ENCODE measurements at places on chromosomes 12 and 14. TPM values are rescaled to one million over a fixed set of nuclear protein-coding genes. Genes with fewer than 3 reads are reported as not detected.
A peak's percentile ranks its signal among the peaks of the same experiment; 100 is the strongest.

DNA sequence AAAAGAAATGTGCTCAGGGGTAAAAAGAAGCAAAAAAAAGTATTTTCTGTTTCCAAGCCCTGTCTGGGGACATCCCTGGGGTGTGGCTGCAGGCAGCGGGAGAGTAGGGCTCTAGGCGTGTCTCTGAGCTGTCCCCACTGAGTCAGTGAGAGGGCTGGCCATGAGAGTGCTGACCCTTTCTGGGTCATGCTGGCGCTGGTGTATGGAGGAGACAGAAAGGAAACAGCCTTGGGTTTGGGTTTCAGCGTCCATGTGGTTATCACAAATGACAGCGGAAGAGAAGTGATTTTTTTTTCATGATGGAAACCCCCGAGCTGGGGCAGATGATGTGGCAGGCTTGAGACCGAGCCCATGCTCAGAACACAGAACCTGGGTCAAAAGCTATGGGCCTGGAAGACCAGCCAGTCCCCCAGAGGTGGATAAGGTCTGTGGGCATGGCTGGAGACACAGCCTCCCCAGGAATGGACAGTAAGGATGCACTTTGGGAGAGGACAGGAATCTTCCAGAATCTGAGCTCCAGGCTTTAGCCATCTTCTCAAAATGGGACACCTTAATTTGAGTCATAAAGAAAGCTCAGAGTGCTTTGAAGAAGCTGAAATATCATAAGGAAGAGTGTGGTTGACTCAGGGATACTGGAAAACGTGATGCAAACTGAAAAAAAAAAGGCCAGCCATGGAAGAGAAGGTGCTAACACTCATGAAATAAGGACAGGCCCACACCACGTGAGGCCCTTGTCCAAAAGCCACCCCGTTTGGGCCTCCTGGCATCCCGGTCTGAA lies 36.2 kb downstream of the SYNE3 start:
- no peak for DNase-seq

The KRT83 gene
- not detected for total RNA-seq

- no peak for DNase-seq
These were observed 646 bp upstream of the OR6C4 start for GRCh38 chr12:55548756-55549155.

- DNase-seq = no peak
These were observed 10.7 kb upstream of the TCL1B start for GRCh38 chr14:95675486-95675885.

GRCh38 chr14:97416550-97416949 lies 619.4 kb downstream of the VRK1 start:
- no peak for DNase-seq

- peak; percentile 20 for DNase-seq
These were observed 210.0 kb downstream of the PPM1H start for GRCh38 chr12:62724947-62725451.

DNA sequence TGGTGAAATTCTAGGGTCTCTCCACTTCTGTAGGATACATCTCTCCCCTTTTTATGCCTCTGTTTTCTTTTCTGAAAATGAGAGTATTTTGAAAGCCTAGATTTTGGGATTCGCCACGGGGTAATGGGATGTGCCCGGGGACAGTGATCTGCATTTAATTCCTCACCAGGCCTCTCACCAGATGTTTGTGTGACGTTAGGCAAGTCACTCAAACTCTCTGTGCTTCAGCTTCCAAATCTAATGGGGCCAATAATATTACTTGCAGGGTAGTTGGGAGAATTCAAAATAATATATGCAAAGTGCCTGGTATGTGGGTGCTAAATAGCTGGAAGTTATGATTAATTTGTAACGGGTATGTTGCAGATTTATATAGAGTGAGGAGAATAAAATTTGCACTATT lies 78.8 kb downstream of the C12orf75 start:
- no peak for DNase-seq

DNA sequence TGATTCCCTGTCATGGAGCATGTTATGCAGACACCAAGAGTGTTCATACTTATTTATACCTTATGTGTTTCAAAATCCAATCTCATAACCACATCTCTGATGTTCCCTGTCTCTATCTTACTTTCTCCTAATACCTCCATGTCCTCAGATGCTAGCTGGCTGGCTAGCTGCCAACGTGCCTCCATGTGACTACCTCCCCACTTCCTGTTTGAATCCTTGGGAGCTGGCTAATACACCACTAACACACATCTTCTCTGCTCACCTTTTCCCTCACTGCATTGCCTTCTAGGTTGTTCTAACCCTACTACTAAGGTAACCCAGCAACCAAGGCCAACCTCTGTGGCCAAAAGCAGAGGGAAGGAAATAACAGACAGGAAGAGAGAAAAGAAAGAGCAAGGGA lies 27.3 kb downstream of the TTC5 start:
- DNase-seq = no peak

DNA sequence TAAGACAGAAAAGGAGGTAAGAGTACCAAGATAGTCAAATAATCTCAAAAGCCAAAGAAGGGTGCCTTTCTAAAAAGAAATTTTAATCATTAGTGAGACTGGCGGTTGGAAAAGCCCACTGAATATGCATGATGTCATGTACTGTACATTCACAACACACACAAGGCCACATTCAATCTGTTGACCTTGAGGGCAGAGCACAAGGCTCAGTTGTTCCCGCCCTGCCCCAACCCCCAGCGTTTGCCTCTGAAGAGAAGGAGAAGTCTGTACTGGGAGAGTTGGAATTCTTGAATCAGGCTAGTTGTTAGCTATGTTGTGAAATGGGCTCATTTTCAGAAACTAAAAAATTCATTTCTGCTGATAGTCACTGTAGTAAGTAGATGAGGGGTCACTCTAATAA lies 50.2 kb upstream of the NID2 start:
- no peak for DNase-seq

GRCh38 chr12:1869145-1869544 lies 48.8 kb downstream of the LRTM2 start:
- DNase-seq = no peak

DNA sequence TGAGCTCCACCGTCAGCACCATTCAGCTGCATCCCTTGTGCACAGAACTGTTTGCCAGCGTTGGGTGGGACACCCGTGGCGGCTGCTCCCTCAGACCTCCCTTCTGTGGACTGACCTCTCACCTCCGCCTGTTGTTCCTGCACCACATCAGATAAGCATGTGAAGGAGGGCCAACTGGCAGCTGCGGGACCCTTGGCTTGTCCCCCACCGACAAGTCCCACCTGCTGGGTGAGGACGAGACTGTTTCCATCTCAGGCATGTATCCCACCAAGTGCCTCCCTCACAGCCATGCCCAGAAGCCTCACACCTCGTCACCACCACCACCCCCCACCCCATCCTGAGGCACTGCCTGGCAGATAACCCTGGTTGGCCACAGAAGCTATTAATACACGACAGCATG lies 18.6 kb upstream of the TEAD4 start:
- DNase-seq = no peak

The ADSS1 gene
- total RNA-seq = 30.8 TPM

- DNase-seq = no peak
These were observed 164.6 kb downstream of the TMEM117 start for GRCh38 chr12:44000309-44000952.

- no peak for DNase-seq
These were observed 868 bp downstream of the COX8C start for GRCh38 chr14:93347850-93348249.

DNA sequence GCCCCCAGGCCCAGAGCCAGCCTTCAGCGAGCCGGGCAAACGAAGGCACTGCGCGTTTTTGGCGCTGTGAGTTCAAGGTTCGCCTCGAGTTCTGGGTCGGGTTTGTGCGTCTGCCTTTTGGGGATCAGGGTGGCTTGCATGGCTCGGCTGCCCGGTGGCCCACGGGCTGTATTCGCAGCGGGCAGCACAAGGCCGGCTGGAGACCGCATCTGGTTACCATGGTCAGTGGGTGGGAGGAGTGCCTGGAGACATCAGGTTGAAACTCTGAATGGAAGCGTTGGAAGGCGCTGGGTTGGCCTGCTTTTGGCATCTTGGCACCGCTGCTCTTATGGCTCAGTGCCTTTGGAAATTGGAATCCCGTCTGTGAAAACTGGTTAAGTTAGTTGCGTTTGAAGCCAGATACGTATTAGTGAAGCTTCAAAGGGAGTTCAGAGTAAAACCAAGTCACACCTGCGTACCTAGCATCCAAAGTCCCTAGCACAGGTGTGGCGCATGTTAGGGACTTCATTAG lies 50.9 kb downstream of the SNAPC1 start:
- DNase-seq = no peak

Measured in thoracic aorta (tissue), 2 donors.